ENCODE measurements at places on chromosomes 12 and 14. TPM values are rescaled to one million over a fixed set of nuclear protein-coding genes. Genes with fewer than 3 reads are reported as not detected.

Gene RHOJ
- not detected for total RNA-seq

GRCh38 chr12:75239987-75240386 lies 30.3 kb upstream of the KCNC2 start:
- DNase-seq, result no peak
- no peaks in the 10 kb centered on the region for H3K36me3 ChIP-seq
- H3K27ac ChIP-seq, result no peak overlapping the region
- peaks cover 6% of the 10 kb centered on the region for H3K27me3 ChIP-seq

GRCh38 chr12:95836185-95836609 lies 22.6 kb upstream of the SNRPF start:
- no peak overlapping the region for H3K4me3 ChIP-seq
- DNase-seq, result no peak
- peaks cover 34% of the 10 kb centered on the region for H3K27me3 ChIP-seq
- H3K4me1 ChIP-seq, result peaks cover 6% of the 10 kb centered on the region
- H3K36me3 ChIP-seq, result no peaks in the 10 kb centered on the region

DNA sequence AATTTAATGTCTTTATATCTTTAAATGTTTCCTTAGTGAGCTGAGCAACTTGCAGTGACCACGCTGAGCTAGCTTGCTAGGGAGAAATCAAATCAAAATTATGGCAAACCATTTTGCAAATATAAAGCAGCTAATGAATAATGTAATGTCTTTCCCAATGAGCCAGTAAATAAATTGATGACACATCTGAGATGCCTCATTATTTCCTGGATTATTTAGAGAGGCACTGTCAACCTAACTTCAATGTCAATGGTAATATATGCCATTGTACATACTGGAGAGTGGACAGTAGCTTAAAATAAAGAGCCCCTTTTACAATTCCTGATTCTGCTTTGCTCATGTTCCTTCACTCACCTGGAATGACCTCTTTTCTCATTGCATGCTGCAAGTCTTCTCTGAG lies 182.6 kb downstream of the PHLDA1 start:
- no peak overlapping the region for H3K4me3 ChIP-seq
- H3K27ac ChIP-seq, result no peak overlapping the region
- H3K27me3 ChIP-seq, result peaks cover 21% of the 10 kb centered on the region

DNA sequence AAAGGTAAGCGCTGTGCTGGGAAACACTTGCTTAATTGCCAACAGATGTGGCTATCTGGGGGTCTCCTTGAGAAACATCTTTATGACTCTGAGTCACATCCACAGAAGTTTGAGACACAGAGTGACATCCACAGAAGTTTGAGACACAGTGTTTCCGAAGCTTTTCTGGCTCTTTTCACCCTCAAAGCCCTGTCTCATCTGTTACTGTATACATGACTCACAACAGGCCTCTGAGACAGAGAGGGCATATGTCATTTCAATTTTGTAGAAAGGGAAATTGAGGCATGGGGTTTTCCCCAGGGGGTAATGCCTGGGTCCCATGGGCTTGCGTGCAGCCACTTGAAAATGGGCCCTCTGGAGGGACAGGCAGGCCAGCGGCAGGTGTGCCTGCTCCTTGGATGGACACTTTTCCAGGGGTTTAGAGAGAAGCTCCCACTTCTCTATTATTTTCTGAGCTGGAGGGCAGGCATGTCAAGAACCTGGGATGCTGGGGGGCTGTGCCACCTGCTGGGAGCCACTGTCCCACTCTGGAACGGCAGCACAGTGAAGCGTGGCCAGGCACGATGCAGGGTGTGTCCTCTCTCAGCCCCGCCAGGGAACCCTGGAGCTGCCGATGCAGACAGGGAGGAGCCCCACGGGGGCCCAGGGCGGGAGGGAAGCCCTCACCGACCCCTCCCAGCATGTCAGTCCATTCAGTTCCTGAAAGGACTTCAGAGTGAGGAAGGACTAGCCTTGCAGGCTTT lies 111.3 kb upstream of the FKBP4 start:
- no peaks in the 10 kb centered on the region for H3K27me3 ChIP-seq
- H3K4me3 ChIP-seq, result no peak overlapping the region
- H3K36me3 ChIP-seq, result no peaks in the 10 kb centered on the region
- peaks cover 4% of the 10 kb centered on the region for H3K4me1 ChIP-seq
- no peak for DNase-seq

DNA sequence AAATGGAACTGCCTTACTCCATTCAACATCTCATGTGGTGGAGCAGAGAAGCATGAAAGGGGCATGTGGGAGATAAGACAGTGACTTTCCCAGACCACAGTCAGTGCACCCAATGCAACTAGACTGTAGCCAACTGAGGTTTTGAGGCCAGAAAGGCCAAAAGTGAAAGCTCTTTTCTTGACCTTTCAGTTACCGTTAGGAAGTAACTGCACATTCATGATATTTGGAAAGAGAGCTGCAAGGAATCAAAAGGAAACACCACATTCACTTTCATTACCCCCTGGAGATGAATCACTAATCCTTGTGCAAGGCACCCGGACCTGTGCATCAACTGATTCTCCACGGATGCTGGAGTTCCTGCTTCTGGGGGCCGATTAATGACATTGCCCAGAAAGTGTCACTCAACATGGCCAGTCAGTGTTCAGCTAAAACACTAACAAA lies 72.9 kb upstream of the ELK3 start:
- H3K4me3 ChIP-seq, result no peak overlapping the region
- no peak for DNase-seq
- no peaks in the 10 kb centered on the region for H3K27me3 ChIP-seq
- no peaks in the 10 kb centered on the region for H3K36me3 ChIP-seq
